ENCODE measurements at places on chromosomes 3 and 15. TPM values are rescaled to one million over a fixed set of nuclear protein-coding genes. Genes with fewer than 3 reads are reported as not detected.

The SMC4 gene
- total RNA-seq = 197 TPM

The CDCP1 gene
- total RNA-seq = 2.1 TPM

The DLEC1 gene
- total RNA-seq = 1.0 TPM

The ROPN1B gene
- total RNA-seq = not detected

The PCSK6 gene
- 2.5 TPM for total RNA-seq

The GABRG3 gene
- not detected for total RNA-seq

The KLHL40 gene
- not detected for total RNA-seq

Measured in T-helper 1 cell treated with Interleukin-12 subunit alpha and Interleukin-12 subunit beta and Interleukin-4 antibody, amounts not matched to agents 30 ng/mL and 1 ng/mL, for 36 hours (primary cell).